ENCODE measurements at places on chromosomes 7 and 10.

DNA sequence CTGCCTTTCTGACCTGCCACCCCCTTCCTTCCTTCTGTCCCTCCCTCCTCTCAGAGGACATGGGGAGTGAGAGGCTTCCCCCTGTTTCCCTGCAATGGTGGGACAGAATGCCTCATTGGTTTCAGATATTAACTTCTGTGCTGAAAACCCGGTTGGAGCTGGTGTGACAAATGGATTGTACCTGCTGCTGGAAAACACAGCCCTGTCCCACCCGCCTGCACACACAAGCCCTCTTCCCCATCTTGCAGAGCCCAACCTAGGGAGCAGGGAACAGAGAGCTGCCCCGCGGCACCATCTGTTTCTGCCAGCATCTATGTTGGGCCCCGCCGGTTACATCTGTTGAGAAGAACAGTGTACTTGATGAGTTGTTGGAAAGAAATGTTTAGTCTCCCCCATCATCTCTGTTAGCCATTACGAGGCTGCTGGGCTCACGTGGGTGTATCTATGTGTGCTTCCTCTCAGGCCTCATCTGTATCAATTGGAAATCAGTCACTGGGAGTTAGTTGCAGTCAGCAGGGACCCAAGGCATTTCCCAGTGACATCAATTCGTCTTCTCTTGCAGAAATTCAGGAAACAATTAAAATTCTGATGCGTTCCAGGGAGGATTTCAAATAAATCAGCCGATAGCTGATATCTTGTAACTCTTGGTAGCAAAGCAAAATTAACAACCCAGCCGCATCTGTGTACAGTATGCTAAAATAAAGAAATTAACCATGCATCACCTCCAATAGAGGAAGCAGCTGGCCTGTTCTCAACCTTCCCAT lies 725.6 kb upstream of the GALNT17 start:
- DNase-seq: no peak

GRCh38 chr10:78957471-78958039 lies 111.2 kb upstream of the ZMIZ1 start:
- no peak for DNase-seq

GRCh38 chr10:33196710-33197491 lies 137.6 kb downstream of the NRP1 start:
- DNase-seq: no peak

DNA sequence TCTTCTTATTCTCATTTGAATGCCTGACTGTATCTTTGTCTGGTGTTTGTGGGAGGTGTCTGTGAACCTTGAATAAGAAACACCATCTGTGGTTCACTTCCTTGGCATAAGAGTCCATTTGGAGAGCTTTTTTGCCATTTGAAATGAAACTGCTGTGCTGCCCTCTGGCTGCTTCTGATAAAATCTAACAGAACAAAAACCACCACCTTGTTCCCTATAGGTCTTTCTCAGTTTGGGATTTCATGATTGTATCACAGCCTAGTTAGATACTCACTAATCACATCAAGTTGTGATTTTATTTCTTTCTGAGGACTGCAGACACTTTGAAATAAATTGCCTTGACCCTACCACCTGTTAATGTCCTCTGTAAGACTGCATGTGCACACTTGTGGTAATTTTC lies 102.7 kb upstream of the FAM13C start:
- no peak for DNase-seq

DNA sequence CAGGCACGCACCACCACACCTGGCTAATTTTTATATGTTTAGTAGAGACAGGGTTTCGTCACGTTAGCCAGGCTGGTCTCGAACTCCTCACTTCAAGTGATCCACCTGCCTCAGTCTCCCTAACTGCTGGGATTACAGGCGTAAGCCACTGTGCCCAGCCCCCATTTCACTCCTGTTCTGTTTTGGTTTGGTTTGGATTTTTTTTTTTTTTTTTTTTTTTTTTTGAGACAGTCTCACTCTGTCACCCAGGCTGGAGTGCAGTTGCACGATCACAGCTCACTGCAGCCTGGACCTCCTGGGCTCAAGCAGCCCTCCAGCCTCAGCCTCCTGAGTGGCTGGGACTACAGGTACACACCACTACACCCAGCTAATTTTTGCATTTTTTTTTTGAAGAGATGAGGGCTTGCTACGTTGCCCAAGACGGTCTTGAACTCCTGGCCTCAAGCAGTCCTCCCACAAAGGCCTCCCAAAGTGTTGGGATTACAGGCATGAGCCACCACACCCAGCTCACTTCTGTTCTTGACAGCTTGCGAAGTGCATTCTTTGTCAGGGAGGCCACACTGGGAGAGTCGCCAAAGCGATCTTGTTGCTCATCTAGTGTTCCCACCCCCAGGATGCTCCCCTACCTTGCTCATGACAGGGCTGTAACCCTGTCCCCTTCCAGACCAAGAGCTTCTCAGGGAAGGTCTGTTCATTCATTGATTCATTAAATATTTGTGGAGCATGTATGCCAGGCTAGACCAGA lies 229.1 kb downstream of the CUX1 start:
- DNase-seq: no peak

DNA sequence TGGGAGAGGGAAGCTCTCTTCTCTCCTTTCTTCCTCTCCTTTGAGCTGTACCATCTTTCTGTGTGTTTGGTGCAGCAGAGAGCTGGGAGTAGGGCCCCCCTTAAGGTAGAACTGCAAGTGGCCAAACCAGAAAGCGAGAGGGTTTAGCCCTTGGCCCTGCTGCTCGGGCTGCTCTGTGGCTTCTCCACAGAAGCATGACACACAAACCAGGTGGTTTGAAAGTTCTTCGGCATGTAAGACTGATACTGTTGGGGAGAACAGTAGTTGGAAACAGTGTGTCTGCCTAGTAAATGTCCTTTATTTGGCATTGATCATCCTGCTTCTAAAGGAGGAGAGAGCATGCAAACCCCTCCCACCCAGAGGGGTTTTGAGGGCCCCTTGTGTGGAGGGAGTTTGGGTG lies 277.8 kb downstream of the CELF2 start:
- no peak for DNase-seq

- DNase-seq: no peak
These were observed 62.7 kb upstream of the VIPR2 start for GRCh38 chr7:159207393-159207792.

- DNase-seq: no peak
These were observed 86.2 kb upstream of the PDGFA start for GRCh38 chr7:605661-606450.

GRCh38 chr7:139918480-139918879 lies 89.4 kb downstream of the TBXAS1 start:
- DNase-seq: no peak

- DNase-seq: no peak
These were observed 75.6 kb downstream of the ADCY1 start for GRCh38 chr7:45649560-45650346.

- DNase-seq: peak; percentile 79
These were observed 199.5 kb downstream of the GFRA1 start for GRCh38 chr10:116073510-116073909.

GRCh38 chr10:98472196-98472595 lies 25.5 kb upstream of the HPS1 start:
- DNase-seq: no peak

DNA sequence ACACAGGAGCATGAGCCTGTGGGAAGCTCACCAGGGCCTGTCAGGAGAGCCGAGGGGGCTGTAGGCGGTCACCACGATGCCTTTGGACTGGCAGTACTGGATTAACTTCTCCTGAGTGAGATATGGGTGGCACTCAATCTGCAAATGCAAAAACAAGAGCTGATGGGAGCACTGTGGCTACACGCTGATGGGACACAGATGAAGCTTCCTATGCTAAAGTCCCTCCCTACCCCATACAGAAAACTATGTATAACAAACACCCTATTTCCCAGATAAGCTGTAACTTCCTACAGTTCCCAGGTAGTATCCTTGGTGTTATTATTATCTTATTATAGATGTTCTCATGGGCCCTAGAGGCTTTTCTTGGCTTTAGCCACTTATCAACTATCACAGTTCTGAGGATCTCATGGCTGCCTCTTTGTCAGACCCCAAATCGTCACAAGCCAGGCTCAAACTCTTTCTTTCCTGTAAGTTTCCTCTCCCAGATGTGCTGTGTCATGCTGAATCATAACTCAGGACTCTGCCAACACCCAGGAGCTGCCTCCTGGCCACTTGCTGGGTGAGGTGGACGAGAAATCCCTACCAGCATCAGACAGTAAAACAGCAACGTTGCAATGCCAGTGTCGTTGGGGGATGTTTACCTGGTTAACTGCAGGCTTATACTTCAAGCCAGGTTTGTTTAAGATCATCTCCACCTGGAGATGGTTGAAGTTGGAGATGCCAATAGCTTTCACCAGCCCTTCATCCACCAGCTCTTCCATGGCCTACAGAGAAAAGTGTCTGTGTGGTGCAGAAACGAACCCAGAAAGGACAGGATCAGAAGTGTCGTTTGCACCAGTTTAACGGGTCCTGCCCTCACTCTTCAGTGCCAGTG lies 10.3 kb downstream of the AKR1B1 start:
- no peak for DNase-seq

GRCh38 chr10:77857272-77857671 lies 69.3 kb downstream of the DLG5 start:
- DNase-seq: no peak

DNA sequence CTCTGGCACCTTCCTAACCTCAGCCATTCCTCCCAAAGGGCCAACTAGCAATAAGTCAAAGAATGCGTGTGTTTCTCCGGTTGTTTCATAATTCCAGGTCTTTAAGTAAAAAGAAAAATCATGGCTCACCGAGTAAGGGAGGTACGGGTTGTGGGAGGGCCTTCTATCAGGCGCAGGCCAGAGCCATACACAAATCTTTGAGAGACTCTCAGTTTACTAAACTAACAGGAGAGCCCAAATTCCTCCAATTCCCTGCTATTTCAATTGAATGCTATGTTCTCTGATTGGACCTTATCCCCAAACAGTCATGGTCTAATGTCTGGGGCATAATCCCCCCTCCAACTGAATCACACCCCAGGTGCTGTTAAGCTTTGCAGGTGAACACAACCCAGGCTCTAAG lies 26.2 kb upstream of the SLF2 start:
- no peak for DNase-seq

DNA sequence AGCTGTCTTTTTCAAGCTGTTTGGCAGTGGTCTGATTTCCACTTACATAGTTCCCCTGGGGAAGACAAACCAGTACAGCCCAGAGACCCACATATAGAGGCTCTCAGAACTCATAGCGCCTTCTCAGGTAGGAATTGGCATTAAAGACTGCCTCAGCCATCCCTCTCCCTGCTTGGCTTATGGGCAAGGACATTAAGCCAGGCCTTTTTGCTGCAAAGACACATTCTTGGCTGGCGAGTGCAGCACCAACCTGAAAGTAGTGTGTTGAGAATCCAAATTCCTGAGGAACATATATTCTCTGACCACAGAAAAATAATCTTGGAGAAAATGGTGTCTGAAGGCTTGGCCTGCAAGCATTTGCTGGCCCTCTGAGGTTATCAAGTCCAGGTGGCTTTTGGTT lies 39.2 kb upstream of the HPS1 start:
- no peak for DNase-seq

DNA sequence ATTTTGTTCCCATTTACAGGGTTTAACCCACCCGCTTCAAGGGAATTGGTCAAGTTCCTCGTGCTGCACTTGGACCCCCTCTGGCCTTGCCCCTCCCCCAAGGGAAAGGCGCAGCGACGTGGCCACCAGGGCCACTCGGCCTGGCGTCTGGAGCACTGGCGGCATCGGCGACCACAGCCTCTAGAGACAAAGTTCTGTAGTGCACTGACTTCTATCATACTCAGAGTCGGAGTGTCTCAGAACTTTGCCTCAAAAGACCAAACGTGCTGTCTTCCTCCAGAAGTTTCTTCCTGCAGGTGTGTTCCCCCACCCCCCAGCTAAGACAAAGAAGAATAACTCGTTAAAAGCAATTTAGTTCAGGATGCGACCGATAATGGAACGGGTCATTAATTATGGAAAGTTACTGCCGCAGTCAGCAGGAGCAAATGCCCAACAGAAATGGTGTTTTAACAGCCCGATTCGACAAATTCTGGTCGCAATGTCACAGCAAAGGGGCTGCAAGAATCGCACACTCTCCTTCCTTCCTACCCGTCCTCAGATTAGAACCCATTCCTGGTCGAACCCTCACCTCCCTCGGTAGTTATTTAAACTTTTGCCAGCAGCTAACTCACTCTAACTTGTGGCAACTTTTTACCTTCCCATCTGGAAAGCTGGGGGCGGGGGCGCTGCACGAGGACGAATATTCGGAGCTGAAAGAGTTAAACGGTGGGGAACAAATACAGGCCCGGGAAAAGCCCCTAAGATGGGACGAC lies 202.1 kb upstream of the NFE2L3 start:
- DNase-seq: no peak

GRCh38 chr10:497898-498451 lies 191.5 kb downstream of the DIP2C start:
- no peak for DNase-seq

DNA sequence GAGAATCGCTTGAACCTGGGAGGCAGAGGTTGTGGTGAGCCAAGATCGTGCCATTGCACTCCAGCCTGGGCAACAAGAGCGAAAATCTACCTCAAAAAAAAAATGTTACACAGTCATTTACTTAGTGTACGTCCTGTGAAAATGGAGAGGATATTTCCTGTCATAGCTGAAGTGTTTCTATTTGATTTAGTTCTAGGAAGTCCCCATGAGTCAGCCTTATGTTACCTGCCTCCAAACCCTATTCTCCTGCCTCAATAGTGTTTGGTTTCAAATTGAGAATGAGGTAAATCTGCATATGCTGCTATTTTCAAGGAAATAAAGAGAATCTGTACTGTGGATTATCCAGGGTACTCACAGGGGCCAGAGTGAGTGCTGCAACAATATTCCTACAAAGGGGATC lies 1284.5 kb upstream of the AUTS2 start:
- no peak for DNase-seq

Measured in NCI-H526 (cell line).